ENCODE measurements at places on chromosomes 6 and 20.

GRCh38 chr20:12074111-12074655, 156.5 kb downstream of the BTBD3 start:
- DNase-seq = no peak

DNA sequence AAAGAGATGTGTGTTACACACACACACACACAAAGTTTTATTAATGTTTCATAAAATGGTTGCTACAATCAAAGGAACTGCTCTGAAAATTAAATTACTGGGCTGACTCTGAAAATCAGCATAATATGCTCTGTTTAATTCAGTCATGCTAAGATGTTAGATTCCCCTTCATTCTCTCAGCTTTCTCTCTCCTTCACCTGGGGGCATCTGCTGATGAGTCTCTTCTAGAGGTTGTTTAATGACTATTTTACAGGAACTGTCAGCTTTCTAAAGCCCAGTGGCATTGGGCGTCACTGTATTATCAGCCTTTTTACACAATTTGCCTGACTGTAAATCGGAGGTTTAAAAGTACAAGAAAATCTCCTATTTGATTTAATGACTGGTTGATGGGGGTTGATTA, 559.7 kb upstream of the POU3F2 start:
- no peak for DNase-seq

DNA sequence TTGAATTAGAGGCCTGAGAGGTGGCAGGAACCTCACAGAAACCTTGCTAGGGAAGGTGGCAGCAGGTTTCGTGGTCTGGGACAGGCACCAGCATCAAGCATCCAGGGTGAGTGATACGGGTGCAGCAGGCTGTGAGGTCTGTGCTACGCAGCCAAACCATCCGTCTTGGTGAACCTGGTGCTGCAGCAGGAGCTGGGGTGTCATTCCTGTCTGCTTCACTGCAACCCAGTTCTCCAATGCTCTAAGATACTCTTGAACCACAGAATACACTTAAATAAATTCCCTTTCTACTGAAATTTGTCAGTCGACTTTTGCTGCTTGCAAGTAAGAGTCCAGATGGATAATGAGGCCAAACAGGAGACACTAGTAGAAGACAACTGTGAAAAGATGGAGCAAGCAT, 9.7 kb upstream of the CBLN4 start:
- no peak for DNase-seq

- DNase-seq = no peak
These were observed 13.0 kb downstream of the SLC2A10 start for GRCh38 chr20:46722450-46722849.

DNA sequence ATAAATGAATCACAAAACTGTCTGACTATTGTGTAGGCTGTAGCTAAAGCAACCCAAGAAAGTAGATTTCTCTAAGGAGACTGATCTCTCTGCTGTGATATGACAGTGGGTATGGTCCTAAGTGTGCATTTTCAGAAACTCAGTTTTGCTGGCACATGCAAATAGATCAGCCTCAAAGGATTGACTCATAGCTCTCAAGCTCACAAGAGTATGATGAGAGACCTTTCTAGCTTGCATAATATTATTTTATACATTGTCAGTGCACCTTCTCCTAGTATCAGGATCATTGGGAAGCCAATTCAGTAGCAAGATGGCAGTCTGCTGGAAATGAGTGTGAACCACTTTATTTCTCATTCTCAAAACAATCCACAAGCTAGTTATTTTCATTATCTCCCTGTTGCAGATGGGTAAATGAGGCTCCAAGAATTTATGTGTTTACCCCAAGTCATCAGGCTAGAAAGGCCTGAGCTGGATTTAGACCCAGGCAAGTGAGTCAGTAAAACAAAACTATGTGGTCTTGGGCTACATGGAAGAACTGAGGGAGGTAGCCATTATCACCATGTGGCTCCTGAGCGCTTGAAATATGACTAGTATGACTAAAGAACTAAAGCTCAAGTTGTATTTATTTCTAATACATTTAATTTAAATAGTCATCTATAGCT, 27.9 kb upstream of the PLCB4 start:
- no peak for DNase-seq

- no peak for DNase-seq
These were observed 183.1 kb downstream of the DTNBP1 start for GRCh38 chr6:15479761-15480160.

- DNase-seq = no peak
These were observed 10.1 kb upstream of the NXT1 start for GRCh38 chr20:23340524-23340923.

GRCh38 chr20:63153254-63154221, 62.4 kb downstream of the YTHDF1 start:
- DNase-seq = no peak

- DNase-seq = no peak
These were observed 9.9 kb downstream of the ZNF311 start for GRCh38 chr6:28995093-28995650.

- DNase-seq = no peak
These were observed 19.0 kb downstream of the SENP6 start for GRCh38 chr6:75620381-75621304.

- DNase-seq = no peak
These were observed 100.0 kb downstream of the VEGFA start for GRCh38 chr6:43869792-43870659.

- DNase-seq = peak; percentile 7
These were observed 42.7 kb upstream of the GCNT2 start for GRCh38 chr6:10478187-10479040.

DNA sequence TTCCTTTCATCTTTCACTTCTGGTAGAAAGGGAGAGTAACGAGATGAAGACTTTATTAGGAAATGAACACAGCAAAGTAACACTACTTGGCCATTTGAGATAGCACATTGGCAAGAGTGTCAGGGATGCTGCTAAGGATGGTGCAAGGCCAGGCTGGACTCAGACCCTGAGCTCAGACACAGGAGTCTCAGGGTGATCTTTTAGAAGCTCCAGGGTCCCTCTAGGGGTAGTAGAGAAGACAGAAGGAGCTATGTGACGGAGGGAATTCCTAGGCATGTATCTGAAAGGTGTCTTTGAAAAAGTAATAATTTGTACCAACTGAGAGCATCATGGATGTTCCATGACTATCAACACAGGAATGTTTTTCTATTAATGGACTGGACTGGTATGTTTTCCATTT, 436.5 kb downstream of the DHX35 start:
- no peak for DNase-seq

DNA sequence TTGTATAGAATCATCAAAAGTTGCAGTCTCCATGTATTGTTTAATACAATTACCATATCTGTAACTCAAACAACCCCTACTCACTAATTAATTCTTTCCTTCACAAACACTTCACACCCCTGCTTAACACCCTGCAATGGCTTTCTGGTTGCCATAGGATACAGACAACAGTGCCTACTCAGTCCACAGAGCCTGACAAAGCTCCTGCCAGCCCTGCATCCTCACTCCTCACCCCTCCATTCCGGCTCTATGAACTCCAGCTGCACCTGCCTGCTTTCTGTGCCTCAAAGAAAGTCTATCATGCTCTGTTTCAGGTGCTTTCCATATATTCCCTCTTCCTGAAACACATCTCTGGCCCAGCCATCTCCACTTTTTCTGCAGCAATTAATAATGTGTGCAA, 253.4 kb downstream of the HACE1 start:
- no peak for DNase-seq
